ENCODE measurements at places on chromosomes 7 and 10. TPM values are rescaled to one million over a fixed set of nuclear protein-coding genes. Genes with fewer than 3 reads are reported as not detected.

The MACROH2A2 gene
- total RNA-seq = 1.8 TPM

The LRGUK gene
- not detected for total RNA-seq

The ABCB1 gene
- total RNA-seq = 68.1 TPM

The NRG3 gene
- total RNA-seq = 0.27 TPM

The CYP2E1 gene
- total RNA-seq = 0.29 TPM

The FBXL13 gene
- total RNA-seq = 3.1 TPM

The GSAP gene
- total RNA-seq = 3.8 TPM

The H2BK1 gene
- total RNA-seq = not detected

The MOGAT3 gene
- total RNA-seq = not detected

The LRRD1 gene
- 0.73 TPM for total RNA-seq

The UCMA gene
- total RNA-seq = 0.69 TPM

The NKX2-3 gene
- not detected for total RNA-seq

The PTPRE gene
- 9.4 TPM for total RNA-seq

The OR13A1 gene
- not detected for total RNA-seq

The MYH16 gene
- not detected for total RNA-seq

The FFAR4 gene
- total RNA-seq = not detected

The UTF1 gene
- not detected for total RNA-seq

The CALN1 gene
- 1.5 TPM for total RNA-seq

The GIMAP5 gene
- total RNA-seq = 20.4 TPM

The CLCN1 gene
- total RNA-seq = 0.30 TPM

The VWDE gene
- 23.2 TPM for total RNA-seq

The VSTM4 gene
- total RNA-seq = 13.6 TPM

The ANKRD1 gene
- 0.35 TPM for total RNA-seq

The CACNA2D1 gene
- 54.1 TPM for total RNA-seq

The KCNH2 gene
- total RNA-seq = 32.7 TPM

The PRPS1L1 gene
- total RNA-seq = not detected

The ZWINT gene
- total RNA-seq = not detected

The WNT8B gene
- not detected for total RNA-seq

The CALHM1 gene
- total RNA-seq = not detected

The ATE1 gene
- 38.0 TPM for total RNA-seq

The PRSS37 gene
- total RNA-seq = not detected

The POT1 gene
- total RNA-seq = 15.3 TPM

The MCM10 gene
- 14.1 TPM for total RNA-seq

The CUZD1 gene
- total RNA-seq = 0.97 TPM

The GPC2 gene
- under 0.01 TPM for total RNA-seq

The AKR1C2 gene
- 1.0 TPM for total RNA-seq

All from uterus (tissue), 4 donors.